ENCODE measurements at places on chromosomes 12 and 14.

GRCh38 chr14:105102893-105103292, 37.7 kb upstream of the GPR132 start:
- no peak for DNase-seq

DNA sequence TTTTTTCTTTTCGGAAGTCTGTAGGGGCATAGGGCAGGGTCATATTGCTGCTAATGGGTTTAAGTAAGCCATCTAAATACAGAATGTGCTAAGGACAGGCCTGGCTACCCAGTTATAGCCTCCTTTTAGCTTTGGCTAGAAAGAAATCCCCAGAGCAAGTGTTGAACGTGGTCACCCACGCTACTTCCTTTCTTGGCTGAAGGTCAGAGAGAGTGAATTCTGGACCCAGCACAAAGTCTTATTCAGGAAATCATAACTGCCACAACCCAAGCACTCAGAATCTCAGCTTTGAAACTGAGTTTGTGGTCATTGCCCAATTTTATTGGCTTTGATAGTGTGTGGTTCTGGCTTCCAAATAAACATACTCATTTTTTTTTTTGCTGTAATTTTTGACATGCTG, 542.1 kb upstream of the ATP2B1 start:
- peak; percentile 13 for DNase-seq

- DNase-seq, result no peak
These were observed 885 bp upstream of the PALS1 start for GRCh38 chr14:67240168-67240932.

DNA sequence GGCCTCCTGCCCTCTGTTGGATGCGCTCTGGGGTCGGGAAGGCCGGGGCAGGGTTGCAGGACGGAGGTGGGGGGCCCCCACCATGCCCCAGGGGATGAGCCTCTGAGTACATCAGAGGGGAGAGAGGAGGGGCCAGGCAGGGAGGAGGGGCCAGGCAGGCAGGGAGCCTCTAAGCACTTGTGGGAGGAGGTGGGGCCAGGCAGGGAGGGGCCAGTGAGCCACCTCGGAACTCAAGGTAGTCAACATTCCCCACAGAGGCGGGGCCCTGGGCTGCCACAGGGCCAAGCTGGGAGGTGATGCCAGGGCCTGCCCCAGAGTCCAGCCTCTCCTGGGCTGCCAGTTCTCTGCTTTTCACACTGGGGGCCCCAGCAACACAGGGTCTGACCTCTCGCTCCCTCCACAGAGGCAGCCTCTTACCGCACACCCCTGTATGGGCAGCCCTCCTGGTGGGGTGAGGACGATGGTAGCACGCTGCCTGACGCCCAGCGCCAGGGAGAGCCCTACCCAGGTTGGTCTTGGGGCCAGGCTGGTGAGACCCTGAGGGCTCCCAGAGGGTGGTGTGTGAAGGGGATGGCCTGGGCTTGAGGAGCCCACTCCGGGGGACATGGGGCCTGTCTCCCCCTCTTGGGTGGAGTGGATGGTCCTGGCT, 17.4 kb downstream of the CEP170B start:
- no peak for DNase-seq

DNA sequence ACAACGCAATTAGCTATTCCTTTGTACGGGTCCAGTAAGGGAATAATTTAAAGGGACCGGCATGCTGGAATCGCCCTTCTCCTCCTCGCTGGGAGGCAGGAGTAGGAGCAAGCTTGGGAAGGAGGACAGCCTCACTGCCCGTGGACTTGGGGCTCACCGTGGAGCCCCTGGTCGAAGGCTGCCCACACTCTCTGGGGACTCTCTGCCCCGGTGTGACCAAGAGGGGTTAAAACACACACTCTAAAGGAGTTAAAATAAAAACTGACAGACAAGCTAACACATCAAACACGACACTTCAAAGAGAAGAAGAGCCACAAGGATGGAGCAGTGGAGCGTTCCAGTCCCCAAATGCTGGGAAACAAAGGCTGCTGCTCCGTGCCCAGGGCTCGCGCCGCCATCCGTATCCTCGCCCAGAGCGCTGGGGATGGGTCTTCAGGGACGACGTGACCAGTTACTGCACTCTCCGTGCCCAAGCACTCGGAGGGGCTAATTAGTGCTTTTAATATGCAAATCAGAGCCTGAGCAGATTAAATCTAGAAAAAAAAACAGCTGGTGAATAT, 123.3 kb downstream of the PAPOLA start:
- no peak for DNase-seq

DNA sequence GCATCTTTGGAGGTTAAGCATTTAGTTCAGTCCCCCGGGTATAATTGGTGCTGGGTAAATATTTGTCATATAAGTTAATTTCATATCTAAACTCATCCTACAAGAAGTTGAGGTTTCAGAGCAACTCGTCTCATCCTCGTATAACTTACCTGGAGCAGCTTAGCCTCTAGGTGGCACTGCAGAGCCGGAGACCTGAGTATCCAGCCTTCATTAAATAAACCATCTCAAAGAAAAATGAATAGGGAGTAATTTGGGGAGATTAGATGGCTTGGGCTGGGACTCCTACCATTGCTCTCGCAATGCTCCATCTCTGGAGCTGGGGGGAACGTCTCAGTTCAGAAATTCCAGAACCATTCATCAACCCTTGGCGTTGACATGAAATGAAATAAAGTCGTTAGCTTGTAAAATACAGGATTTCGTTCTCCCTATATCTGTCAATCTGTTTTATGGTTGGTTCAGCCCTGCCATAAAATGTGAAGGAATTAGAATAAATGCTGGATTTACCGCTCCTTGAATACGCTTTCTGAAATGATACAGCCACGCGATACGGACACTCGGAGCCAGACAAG, 122.9 kb upstream of the TMEM132D start:
- no peak for DNase-seq

DNA sequence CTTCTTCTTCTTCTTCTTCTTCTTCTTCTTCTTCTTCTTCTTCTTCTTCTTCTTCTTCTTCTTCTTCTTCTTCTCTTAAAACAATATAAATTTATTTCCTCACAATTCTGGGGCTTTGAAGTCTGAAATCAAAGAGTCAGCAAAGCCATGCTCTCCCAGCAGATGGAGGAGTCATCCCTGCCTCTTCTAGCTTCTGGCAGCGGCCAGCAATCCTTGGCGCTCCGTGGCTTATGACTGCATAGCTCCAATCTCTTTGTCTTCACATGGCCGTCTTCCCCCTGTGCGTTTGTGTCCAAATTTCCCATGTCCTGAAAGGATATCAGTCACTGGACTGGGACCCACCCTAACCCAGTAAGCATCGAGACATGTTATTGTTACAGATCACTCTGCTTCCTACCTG, 22.9 kb downstream of the KCNA1 start:
- DNase-seq, result no peak

DNA sequence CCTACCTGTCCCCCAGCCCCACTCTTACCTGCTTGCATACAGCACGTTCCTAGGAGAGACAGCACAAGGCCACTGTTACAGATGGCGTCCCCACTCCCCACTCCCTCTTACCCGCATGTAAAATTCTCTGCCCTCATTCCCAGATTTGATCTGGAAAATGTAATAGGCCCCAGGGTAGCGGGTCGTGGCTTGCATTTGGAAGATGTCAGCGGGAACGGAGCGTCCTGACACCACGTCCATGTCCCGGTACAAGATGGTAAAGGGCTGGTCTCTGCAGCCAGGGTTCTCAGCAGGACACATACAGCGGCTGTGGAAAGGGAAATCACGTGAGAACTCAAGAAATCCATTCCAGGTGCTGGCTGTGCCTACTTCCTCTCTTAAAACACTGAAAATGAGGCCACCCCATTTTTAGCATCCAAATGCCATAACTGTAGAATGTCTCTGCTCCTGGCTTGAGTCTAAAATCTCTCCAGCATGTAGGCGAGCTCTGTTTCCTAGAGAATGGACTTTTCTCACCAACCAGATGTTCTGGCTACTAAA, 10.1 kb upstream of the TC2N start:
- DNase-seq, result no peak

DNA sequence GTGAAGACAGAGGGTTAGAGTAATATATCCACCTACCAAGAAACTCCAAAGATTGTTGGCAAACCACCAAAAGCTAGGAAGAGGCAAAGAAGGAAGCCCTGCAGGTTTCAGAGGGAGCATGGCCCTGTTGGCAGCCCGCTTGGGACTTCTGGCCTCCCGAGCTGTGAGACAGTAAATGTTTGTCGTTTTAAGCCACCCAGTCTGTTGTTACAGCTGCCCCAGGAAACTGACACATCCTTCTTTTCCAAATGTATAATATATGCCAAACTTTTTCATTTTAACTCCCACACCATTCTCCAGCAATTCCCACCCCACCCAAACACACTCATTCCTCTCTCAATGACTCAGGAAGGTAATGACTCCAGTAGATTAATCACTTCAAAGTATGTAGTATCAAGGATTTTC, 74.0 kb downstream of the RPS29 start:
- peak; percentile 29 for DNase-seq

DNA sequence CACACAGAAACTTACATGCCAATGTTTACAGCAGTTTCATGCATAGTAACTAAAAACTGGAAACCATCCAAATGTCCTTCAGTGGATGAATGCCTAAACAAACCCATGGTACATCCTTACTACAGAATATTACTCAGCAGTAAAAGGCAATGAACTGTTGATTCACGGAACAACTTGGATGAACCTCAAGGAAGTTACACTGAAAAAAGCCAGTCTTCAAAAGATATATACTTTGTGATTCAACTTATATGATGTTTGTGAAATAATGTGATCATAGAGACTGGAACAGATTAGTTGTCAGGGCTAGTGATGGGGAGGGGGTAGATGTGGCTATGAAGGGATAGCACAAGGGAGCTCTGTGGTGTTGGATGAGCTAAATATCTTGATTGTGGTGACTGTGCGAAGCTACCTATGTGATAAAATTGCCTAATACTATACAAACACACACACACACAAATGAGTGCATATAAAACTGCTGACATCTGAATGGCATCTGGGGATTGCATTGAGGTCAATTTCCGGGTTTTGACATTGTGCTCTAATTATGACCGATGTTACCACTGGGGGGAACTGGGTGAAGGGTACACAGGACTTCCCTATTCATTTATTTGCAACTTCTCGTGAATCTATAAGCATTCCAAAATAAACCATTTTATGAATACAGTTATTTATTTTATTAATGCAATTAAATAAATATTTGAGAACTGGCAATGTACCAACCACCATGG, 94.3 kb downstream of the RIN3 start:
- no peak for DNase-seq

- DNase-seq, result no peak
These were observed 499.3 kb upstream of the TMEM132C start for GRCh38 chr12:127767656-127768055.

DNA sequence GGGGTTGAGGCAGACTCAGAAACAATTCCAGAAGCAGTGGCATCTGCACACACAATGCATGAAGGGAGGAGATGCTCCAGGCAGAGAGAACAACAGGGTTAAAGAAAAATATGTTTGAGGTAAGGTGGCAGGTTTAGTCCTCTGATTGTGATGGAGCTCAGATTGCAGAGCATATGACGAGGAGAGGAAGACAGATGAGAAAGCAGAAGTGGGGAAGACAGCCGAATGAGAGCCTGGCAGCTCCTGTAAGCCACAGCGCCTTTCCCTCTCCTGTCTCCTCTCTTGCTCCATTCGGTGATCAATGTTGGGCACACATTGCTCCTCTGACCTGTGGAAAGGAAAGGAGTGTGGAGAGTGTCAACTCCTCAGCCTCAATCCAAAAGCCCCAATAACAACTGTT, 372.2 kb downstream of the GXYLT1 start:
- DNase-seq, result no peak

GRCh38 chr14:68363843-68364767, 428.8 kb downstream of the ZFP36L1 start:
- no peak for DNase-seq

DNA sequence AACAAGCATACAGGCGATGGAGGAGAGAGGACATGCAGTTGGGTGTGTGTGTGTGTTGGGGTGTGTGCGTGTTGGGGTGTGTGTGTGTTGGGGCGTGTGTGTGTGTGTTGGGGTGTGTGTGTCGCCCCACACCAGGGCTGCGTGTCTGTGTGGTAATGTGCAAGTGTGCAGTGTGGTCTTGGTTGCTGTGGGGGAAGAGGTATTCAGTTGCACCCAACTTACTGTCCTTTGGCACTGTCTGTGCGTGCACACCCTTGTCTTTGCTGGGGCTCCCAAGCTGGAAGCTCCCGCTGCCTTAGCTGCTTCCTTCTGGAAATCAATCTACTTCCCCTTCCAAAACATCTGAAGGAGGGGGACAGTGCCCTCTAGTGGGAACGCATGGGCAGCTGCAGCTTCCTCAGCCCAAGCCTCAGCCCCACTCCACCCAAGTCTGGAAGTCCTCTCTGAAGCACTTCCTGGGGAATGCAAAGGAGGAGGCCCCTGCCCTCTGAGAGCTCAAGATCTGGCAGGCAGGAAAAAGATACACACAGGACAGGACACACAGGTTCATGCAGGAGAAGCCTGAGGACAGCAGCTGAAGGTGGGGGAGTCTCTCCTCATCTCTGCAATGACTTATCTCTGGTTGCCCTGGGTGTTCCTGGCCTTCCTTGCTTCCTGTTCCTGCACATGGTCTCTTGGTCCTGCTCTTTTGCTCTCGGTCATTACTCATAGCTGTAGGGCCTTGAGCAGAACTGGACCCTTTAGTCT, 13.1 kb downstream of the ASIC1 start:
- peak; percentile 58 for DNase-seq

- no peak for DNase-seq
These were observed 94.2 kb downstream of the BTG1 start for GRCh38 chr12:92051441-92051840.

DNA sequence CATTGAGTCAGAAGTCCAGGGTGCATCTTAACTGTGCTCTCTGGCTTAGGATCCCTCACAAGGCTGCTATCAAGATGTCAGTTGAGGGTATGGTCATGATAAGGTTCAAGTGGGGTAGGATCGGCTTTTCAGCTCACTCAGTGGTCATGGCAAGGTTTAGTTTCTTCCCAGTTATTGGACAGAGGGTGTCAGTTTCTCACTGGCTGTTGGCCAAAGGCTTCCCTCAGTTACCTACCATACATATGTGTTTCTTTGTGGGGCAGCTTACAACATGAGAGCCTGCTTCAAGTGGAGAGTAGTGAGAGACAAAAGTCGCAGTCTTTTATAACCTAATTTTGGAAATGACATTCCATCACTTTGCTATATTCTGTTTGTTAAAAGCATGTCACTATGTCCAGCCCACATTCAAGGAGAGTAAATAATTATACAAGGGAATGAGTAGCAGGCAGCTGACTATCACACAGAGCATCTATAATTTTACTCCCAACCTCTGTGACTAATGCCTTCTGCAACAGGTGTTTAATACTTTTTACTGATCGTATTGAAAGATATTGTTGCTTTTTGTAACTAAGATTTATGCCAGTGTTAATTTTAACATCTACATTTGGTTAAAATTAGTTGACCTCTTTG, 572.8 kb upstream of the FBXO33 start:
- no peak for DNase-seq

DNA sequence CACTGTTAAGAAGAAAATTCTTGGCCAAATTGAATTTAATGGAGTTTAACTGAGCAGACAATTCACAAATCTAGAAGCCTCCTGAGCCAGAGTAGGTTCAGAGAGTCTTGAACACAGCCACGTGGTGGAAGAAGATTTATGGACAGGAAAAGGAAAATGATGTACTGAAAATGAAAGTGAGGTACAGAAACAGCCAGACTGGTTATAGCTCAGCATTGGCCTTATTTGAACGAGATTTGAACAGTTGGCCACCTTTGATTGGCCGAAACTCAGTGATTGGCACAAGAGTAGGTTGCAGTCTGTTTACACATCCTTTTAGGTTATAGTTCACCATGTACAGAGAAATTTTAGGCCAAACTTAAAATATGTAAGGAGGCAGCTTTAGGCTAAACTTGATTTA, 9.9 kb downstream of the OAS2 start:
- DNase-seq, result no peak

- peak; percentile 69 for DNase-seq
These were observed 1.4 kb upstream of the CCDC85C start for GRCh38 chr14:99605299-99605961.
